ENCODE measurements at places on chromosomes 6 and 20. TPM values are rescaled to one million over a fixed set of nuclear protein-coding genes. Genes with fewer than 3 reads are reported as not detected.
A peak's percentile ranks its signal among the peaks of the same experiment; 100 is the strongest.

DNA sequence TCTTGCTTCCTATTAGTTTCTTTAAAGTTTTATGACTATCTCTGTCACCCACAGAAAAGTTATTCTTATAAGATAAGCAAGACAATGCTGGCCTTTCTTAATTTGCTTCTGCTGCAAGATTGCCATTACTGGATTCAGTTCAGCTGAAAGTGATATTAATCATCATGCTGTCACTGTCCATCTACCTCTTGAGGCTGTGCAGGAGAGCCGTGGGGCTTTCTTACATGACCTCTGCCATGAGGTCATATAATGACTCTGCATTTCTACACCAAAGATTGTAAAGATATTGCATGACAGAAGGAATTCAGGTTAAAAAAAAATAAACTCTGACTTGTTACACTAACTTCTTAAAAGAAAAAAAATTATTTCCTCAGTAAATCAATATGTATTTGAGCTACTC, 106.9 kb downstream of the TRDN start:
- no peak for DNase-seq

DNA sequence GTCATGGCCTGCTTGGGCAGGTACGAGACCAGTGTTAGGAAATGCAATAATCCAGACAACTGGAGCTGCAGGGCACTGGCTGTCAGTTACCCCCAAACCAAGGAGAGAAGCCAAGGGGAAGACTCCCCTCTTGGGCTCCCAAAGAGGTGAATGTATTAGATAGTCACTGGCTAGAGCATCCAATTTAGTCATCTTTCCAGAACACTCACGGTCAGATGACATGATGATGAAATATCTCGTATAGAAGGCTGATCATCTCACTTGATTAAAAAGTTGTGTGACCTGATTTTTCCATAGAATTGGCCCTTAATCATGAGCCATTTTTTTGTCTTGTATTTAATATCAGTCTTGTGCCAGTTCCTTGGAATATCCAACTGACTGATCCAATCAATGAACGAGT, 40.7 kb downstream of the SLC22A3 start:
- no peak for DNase-seq

GRCh38 chr6:108562503-108562993, 1.8 kb downstream of the FOXO3 start:
- DNase-seq: peak; percentile 66

DNA sequence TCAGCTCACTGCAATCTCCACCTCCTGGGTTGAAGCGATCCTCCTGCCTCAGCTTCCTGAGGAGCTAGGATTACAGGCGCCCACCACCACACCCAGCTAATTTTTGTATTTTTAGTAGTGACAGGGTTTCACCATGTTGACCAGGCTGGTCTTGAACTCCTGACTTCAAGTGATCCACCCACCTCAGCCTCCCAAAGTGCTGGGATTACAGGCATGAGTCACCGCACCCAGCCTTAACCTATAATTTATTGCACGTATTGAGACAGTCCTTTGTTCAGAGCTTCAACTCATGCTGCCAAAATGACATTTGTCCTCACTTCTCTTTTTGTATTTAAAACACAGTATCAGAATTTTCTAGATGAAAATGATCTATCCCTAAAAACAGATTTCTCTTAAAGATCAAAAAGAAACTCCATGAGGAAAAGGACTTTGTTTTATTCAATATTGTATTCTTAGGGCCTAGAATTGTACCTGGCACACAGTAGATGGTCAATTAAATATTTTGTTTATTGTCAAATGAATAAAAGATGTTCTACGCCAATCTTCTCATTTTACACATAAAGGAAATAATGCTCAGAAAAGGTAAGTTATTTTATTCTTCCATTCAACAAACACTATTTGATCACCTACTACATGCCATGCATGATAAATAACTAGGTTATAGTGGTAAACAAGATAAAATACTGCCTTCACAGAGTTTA, 10.8 kb downstream of the SERAC1 start:
- DNase-seq: no peak

- DNase-seq: no peak
Observed at GRCh38 chr6:14216946-14217684, 99.5 kb downstream of the CD83 start.

GRCh38 chr6:89547281-89547680, 91.3 kb downstream of the LYRM2 start:
- DNase-seq: no peak

DNA sequence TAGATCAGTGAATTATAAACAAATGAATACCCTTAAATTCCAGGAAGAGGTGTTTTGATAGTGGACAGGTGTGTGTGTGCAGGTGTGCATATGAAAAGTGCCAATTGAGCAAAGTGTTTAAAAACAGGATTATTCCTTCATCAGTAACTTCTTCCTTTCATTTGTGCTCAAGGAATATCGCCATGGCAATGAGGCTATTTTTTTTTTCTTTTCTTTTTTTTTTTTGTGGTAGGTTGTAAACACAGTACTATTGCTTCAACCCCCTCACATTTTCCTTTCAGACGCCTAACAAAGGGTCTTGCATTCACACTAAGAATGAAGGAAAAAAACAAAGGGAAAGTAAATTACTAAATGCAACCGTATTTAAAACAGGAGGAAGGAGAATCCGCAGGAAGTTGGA, 2.0 kb upstream of the HSPA1B start:
- DNase-seq: no peak

GRCh38 chr6:142592876-142593275, 291.1 kb downstream of the ADGRG6 start:
- no peak for DNase-seq

DNA sequence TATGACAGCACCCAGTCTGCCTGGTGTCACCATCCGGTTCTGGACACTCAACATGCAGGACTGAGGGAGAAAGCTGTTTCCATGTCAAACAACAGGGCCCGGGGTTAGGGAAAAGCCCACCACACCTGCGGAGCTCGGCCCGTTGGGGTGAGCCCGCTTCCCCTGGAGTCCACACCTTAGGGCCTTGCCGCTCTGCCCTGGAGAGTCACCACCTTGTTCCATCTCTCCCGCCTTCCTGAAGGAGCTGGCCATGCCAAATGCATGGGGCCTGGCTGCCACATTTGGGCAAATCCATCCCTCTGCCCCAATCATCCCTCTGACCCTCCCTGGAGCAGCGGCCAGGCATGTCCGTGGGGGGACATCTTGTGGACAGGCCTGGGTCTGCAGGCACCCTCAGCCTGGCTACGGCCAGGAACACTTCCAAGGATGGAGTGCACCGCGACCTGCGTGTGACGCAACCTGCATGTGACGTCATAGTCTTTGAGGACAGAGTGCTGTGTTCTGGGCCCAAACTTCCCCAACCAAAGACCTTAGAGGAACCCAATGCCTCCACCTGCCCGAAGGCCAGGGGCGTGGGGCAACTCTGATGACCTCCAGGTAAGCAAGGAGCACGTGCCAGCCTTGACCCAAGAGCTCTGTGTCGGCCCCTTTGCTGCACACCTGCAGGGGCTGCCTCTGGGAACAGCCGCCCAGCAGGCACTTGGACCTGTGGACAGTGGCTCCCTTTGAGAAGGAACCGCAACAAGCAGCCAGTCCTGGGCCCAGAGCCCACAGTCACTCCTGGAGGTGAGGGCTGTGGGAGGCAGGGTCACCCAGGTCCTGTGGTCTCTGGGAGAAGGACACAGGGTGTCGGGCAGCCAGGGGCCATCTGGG, 1.7 kb downstream of the CABLES2 start:
- DNase-seq: no peak

DNA sequence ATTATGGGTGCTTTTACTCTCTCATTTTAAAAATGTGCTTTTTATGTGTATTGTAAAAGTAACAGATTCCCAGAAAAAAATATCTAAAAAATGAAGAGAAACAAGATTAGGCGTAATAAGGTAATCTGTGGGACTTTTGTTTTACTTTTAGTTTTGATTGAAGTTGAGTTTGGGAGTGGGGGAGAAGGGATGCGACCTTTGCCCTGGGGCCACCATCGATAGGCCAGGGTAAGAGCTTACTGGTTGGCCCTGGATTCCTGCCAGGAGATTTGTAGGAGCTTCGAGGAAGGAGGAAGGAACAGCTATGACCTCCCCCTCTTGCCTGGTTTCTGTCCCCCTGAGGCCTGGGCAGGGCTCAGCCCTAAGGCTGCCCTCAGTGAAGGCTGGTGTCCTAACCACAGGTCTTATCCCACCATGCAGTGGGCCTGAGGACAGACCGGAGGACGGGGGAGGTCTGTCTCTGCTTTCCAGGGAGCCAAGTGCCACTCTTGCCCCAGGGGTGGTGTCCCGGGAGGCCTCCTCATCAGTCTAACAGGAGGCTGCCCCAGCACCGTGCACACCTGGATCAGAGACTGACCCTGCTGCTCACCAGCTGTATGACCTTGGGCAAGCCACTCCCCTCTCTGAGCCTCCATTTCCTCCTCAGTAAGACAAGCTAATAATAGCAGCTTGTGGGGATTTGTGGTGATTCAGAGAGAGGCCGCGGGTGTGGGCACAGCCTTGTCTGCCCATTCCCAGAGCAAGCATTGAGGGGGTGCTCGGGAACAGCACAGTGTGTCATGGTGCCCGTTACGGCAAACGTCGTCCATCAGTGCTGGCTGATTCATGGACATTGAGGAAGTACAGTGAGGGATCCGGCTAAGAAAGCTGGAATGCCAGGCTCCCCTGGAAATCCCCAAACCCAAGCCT, 21.2 kb downstream of the TGM2 start:
- DNase-seq: no peak

DNA sequence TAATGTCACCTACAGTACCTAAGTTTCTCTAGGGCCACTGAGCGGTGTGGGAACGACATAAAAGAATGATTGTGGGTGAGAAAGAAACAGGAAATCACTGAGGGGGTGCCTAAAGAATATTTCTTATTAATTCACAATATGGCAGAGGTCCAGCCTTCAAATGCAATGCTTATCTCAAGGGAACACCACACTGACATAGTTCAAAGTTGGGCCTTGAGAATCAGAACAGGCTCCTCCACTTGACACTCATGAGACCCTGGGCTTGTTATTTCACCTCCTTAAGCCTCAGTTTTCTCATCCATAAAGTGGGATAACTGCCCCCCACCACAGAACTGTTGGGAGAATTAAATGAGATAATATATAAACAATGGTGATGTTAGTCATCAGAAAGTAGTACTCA, 40.4 kb upstream of the ARHGAP18 start:
- DNase-seq: no peak

- no peak for DNase-seq
Observed at GRCh38 chr6:7313505-7314165, 636 bp upstream of the SSR1 start.

GRCh38 chr20:32559753-32560380, 25.3 kb downstream of the NOL4L start:
- no peak for DNase-seq

DNA sequence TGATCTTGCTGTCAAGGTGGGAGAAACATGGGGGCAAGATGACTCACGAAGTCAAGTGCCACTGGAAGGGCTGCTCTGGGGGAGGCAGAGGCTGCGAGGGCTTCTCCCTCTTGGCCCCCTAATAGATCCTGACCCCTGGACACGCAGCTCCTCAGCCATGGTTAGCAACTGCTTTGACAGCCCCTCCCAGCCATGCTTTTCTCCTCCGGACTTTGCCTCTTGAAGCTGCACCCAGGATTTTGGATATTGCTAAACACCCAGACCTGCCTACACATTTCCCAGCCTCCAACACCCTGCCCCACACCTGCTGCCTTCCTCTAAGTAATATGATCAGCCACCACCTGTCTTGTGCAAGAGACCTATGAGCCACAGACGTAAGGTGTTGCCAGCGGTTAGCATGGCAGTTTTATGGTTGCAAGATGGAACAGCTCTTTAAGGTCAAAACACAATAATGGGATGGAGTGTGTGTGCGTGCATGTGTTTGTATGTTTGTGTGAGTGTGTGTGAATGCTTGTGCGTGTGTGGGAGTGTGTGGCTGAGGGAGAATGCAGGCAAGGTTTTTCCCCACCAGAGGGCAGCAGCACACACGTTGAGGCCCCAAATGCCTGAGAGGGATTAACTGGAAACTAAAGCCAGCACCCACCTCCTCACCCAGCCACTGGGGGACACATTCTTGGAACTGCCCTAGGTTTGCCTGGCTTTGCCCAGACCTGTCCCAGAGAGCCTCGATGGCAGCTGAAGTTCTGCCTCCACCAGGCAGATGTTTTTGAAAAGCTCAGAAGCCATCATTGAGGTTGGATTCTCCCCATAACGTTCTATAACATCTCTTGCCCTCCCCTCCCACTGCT, 2.5 kb downstream of the IP6K3 start:
- peak; percentile 79 for DNase-seq

- no peak for DNase-seq
Observed at GRCh38 chr6:56688521-56688920, 45.8 kb upstream of the DST start.

DNA sequence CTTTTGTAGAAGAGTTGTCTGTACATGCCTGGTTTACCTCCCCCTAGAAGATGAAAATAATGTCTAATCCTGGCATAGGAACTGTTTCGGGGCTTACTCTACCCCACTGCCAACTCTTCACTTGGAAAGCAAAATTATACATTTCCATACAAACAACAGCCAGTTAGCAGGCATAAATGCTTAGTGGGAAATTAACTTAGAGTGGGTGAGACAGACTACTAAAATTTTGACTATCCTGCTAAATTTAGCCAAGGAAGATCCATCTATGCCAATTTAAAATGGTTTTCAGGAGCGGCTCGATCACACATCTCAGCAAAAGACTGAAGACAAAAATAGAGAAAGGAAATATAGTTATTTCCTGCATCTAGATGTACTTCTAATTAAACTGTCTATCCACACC, 221.2 kb downstream of the TPBG start:
- no peak for DNase-seq

- DNase-seq: no peak
Observed at GRCh38 chr6:6997263-6998193, 110.2 kb upstream of the RREB1 start.

DNA sequence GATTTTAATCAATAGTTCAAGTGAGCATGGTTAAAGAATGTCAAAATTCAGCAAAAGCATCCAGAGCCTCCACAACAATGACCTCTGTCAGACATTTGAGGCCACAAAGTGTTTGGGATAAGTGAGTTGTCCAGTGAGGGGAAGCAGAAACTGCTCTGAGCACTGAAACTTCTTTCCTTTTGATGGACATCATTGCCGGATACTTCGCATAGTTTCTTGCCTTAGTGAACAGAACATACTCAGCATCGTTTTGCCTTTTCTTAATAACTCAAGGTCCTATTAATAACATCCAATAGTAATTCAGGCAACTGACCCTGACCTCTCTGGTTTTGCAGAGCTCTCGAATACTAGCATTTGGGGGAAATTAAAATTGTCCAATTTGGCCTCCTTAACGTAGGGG, 78.6 kb downstream of the EDN3 start:
- no peak for DNase-seq

GRCh38 chr6:163228041-163228440, 186.5 kb upstream of the QKI start:
- no peak for DNase-seq

- no peak for DNase-seq
Observed at GRCh38 chr20:46569961-46570360, 19.5 kb upstream of the OCSTAMP start.

Gene AVP
- total RNA-seq: not detected

Gene INSM1
- not detected for total RNA-seq

Gene HSPA1L
- 1.7 TPM for total RNA-seq

Gene DYNLRB1
- 123 TPM for total RNA-seq

Gene BPIFA1
- not detected for total RNA-seq

Gene EEF1A2
- 20.2 TPM for total RNA-seq

Gene ALDH8A1
- 1.3 TPM for total RNA-seq

Gene AMD1
- 63.6 TPM for total RNA-seq

Gene COL11A2
- total RNA-seq: 0.96 TPM

Gene PTGIS
- 57.8 TPM for total RNA-seq

Gene ADGRF1
- 70.0 TPM for total RNA-seq
